H7 (cell line): ENCODE measurements at places on chromosomes 3 and 15. TPM values are rescaled to one million over a fixed set of nuclear protein-coding genes. Genes with fewer than 3 reads are reported as not detected.

HYKK gene
- 1.9 and 2.9 TPM in 2 replicates for total RNA-seq

BSN gene
- 0.52 and 1.1 TPM in 2 replicates for total RNA-seq

CCDC12 gene
- 40.0 and 40.9 TPM in 2 replicates for total RNA-seq

CCR8 gene
- total RNA-seq, result 0.15 TPM in 1 of 2 replicates, not detected in the other

GOLGA8G gene
- not detected in 2 replicates for total RNA-seq

CCR3 gene
- total RNA-seq, result not detected in 2 replicates

TRIM42 gene
- total RNA-seq, result not detected in 2 replicates

DNAH12 gene
- total RNA-seq, result not detected in 2 replicates

CMTM8 gene
- total RNA-seq, result 1.7 and 4.2 TPM in 2 replicates

SFMBT1 gene
- total RNA-seq, result 12.9 and 22.2 TPM in 2 replicates
